Fibroblast of skin of right biceps (primary cell): ENCODE measurements at places on chromosomes 2 and 18.

GRCh38 chr2:191158747-191159146 lies 8.0 kb upstream of the STAT4 start:
- no peak for DNase-seq

DNA sequence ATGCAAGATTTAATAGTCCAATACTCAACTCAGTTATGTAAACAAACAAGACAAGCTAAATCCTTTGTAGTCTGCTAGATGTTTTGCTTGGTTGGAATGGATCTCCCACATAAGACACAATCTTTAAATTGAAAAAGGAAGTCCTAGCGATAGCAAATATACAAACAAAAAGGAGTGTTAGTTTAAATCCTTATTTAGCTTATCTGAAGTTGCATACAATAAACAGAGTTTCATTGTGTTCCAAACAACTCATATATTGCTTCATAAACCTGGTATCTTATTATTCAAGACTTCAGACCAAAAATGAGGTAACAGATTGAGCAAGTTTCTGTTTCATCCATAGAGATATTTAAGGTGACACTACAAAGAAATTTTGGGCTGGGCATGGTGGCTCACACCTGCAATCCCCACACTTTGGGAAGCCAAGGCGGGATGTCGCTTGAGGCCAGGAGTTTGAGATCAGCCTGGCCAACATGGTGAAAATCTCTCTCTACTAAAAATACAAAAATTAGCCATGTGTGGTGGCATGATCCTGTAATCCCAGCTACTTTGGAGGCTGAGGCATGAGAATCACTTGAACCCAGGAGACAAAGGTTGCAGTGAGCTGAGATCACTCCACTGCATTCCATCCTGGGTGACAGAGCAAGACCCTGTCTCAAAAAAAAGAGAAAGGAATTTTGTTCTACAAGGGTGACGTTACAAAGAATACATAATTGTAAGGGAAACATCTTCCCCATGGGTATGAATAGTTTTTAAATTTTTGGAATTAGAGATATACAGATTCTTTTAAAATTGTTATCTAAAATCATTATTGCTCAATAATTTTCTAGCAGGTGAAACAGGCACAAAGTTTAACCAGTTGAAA lies 150.5 kb upstream of the L3MBTL4 start:
- DNase-seq, result no peak

DNA sequence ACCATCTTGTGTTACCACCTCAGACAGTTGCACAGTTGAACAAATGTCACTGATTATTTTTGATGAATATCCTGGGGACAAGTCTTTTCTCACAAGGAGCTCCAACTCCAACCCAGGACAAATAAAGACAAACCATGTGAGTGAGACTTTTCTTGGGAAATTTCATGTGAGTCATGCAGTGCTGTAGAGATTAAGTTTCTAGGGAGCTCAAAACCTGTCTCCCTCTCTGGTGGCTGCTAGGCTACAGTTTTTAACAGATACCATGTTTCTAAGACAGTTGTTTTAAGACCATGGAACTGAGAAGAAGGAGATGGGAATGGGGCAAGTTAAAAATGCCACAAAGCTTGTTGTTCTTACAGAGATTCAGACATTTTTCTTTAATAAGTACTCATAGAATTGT lies 255.5 kb downstream of the RIT2 start:
- DNase-seq, result no peak

DNA sequence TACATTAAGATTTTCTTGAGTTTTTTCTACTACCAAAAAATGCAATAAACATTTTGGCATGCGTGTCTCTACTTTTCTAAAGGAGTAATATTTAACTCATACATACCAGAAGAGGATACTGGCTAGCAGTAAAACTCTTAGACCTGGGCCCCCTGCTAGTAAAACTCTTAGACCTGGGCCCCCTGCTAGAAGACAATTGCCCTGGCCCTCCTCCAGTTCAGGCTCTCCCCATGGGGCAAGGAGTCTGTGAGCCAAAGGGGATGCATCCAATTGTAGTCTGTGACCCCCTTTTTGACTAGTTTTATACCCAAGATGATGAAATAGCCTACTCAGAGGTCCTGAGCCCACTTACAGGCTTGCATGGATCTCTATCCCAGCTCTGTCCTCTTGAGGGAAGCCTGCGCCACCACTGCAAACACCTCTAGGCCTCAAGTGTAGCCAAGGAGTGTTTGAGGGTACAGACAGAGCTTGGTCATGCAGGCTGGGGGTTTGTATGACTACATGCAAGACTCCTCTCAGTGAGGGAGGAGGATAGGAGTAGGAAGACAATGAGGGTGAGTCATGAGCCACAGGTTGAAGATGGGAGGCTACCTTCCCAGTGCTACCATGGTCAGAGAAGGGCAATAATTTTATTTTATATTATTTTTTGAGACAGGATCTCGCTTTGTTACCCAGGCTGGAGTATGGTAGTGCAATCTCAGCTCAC lies 45.2 kb upstream of the PGAP1 start:
- no peak for DNase-seq

DNA sequence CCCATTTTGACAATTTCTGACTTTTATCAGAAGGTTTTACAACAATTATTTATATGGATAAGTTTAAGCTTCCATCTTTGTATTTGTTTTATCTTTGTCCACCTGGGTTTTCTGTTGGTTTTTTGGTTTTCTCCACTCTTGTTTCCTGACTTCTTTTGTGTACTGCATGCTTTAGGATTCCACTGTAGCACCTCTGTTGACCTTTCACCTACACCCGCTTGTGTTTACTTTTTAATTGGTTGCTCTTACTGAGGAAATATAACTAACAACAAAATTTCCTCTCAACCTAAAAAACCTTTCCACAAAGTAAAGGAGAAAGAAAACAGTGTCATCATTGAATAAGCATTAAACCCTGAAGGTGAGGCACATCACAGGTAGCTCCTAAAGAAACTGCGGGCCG lies 39.8 kb upstream of the TTR start:
- DNase-seq, result no peak

GRCh38 chr2:216073773-216074172 lies 7.8 kb downstream of the PECR start:
- no peak for DNase-seq

DNA sequence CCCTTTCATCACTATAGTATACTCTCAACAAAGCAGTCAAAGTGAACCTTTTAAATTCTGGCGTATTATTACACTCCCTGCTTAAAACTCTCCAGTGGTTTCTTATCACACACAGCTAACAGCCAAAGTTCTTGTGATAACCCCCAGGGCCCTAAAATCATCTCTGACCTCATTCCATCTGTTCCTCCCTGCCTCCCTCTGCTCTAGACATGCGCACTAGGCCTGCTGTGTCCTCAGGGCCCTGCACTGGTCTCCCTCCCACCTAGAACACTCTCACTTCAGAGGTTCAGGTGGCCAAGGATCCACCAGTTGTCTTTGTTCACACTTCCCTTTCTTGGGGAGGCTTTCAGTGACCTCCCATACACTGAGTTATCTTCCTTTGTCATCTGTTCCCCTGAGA lies 603.4 kb downstream of the DSC3 start:
- no peak for DNase-seq
